ENCODE measurements at places on chromosomes 13 and 19.

DNA sequence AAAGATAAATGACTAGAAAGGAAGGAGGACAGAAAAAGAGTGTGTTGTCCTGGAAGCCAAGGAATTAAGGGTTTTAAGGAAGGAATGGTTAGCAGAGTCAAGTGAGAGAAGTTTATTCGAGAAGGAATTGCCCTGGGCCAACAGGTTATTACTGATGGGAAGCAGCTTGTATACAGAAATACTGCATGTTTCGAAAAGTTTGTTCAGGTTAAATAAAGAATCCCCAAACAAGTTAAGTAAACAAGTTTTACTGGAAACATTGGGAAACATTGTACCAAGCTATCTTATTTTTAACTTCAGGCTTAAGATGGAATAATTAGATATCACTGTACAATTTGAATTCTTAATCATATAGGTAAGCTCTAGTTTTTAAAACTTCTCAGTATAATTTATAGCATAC lies 28.2 kb upstream of the FBXL3 start:
- H3K4me3 ChIP-seq = no peak overlapping the region
- no peak for DNase-seq
- H3K27me3 ChIP-seq = no peaks in the 10 kb centered on the region
- no peaks in the 10 kb centered on the region for H3K4me1 ChIP-seq
- H3K36me3 ChIP-seq = peaks cover 7% of the 10 kb centered on the region

DNA sequence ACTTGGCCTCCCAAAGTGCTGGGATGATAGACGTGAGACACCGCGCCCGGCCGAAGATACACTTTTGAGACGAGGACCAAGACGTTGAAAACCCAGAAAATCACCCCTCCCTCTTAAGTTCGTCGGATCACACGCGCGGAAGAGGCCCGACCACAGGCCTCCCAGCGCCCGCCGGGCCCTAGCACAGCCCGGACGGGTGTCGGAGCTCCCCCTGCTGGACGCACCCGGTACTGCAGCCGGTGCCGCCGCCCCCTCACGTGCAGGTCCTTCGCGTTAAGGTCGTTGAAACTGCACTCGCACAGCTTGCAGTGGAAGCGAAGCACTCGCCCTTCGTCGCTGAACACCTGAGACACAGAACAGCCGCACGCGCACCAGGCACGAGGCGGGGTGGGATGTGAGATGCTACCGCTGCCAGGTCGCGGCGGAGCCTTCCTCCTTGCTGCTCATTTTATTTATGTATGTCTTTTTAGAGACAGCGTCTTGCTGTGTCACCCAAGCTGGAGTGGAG lies 35.7 kb upstream of the MATK start:
- no peaks in the 10 kb centered on the region for H3K36me3 ChIP-seq
- H3K4me3 ChIP-seq = no peak overlapping the region
- 0 out of 2 replicates have a peak, but pooled peaks cover 6% of the 10 kb centered on the region for H3K27me3 ChIP-seq
- peak; percentile 86 for DNase-seq

- H3K27me3 ChIP-seq = no peaks in the 10 kb centered on the region
- H3K27ac ChIP-seq = no peak overlapping the region
- peaks cover 49% of the 10 kb centered on the region for H3K36me3 ChIP-seq
- no peaks in the 10 kb centered on the region for H3K4me1 ChIP-seq
Observed at GRCh38 chr19:5652261-5652660, 28.1 kb downstream of the MICOS13 start.

DNA sequence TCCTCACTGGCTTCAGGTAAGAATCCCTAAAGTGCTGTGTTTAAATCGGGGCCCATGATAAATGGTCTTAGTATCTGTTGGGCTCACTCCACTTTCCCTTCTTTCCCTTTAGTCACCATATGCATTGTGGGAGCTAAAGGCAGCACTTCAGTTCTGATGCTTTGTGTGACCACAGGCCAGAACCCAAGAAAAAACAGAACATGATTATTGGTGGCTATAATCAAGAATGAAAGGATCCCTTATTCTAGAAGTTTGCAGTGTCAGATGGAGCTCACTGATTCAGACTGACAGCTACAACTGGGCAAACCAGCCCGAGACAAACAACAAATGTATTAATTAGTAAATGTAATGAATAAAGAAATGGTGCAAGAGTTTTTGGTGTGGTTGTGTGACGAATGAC lies 57.3 kb upstream of the POMP start:
- H3K27me3 ChIP-seq = no peaks in the 10 kb centered on the region
- H3K36me3 ChIP-seq = no peaks in the 10 kb centered on the region

DNA sequence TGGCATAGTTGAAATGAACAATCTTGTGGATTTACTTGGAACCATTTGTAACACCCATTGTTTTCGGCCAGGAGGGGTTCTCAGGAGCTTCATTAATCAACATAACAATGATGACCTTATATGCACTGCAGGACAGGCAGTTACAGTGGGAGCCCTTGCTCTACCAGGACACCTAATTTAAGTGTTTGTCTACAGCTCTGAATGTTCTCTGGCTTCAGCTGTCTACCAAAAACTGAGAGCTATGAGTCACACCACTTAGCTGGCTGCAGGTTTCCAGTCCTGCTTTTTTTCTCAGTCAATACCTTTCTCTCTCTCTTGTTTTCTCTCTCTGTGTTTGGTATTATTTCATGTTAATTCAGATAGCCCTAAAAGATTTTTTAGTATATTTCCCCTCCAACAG lies 105.4 kb upstream of the MBNL2 start:
- H3K27ac ChIP-seq = no peak overlapping the region
- no peaks in the 10 kb centered on the region for H3K27me3 ChIP-seq
- 0 out of 2 replicates have a peak, but pooled peaks cover 3% of the 10 kb centered on the region for H3K4me1 ChIP-seq
- no peak overlapping the region for H3K4me3 ChIP-seq
- H3K36me3 ChIP-seq = no peaks in the 10 kb centered on the region

GRCh38 chr19:31168106-31168625 lies 181.1 kb downstream of the TSHZ3 start:
- H3K4me3 ChIP-seq = no peak overlapping the region
- no peaks in the 10 kb centered on the region for H3K4me1 ChIP-seq
- no peak for DNase-seq
- no peaks in the 10 kb centered on the region for H3K36me3 ChIP-seq
- no peaks in the 10 kb centered on the region for H3K27me3 ChIP-seq
- no peak overlapping the region for H3K27ac ChIP-seq

DNA sequence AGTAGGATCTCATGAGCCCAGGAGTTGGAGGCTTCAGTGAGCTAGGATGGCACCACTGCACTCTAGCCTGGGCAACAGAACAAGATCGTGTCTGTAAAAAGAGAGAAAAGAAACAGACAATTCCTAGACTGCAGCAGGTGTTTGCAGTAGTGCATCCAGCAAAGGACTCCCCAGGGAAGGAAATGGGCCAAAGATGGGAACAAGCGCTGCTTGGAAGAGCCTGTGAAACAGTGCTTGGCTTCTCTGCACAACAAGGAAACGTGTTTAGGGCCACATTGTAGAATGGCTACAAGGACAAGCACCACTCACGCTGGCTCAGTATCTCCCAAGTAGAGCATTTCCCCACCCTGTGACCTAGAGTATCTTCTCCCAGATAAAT lies 35.5 kb upstream of the LDLR start:
- H3K4me3 ChIP-seq = no peak overlapping the region
- H3K4me1 ChIP-seq = no peaks in the 10 kb centered on the region
- H3K36me3 ChIP-seq = no peaks in the 10 kb centered on the region
- H3K27ac ChIP-seq = no peak overlapping the region
- no peak for DNase-seq
